ENCODE measurements at places on chromosomes 7 and 10. TPM values are rescaled to one million over a fixed set of nuclear protein-coding genes. Genes with fewer than 3 reads are reported as not detected.

TRUB1 gene
- total RNA-seq: 15.4 TPM

NEUROD6 gene
- total RNA-seq: not detected

DPYSL4 gene
- 15.0 TPM for total RNA-seq

ITPRID1 gene
- total RNA-seq: not detected

DNA sequence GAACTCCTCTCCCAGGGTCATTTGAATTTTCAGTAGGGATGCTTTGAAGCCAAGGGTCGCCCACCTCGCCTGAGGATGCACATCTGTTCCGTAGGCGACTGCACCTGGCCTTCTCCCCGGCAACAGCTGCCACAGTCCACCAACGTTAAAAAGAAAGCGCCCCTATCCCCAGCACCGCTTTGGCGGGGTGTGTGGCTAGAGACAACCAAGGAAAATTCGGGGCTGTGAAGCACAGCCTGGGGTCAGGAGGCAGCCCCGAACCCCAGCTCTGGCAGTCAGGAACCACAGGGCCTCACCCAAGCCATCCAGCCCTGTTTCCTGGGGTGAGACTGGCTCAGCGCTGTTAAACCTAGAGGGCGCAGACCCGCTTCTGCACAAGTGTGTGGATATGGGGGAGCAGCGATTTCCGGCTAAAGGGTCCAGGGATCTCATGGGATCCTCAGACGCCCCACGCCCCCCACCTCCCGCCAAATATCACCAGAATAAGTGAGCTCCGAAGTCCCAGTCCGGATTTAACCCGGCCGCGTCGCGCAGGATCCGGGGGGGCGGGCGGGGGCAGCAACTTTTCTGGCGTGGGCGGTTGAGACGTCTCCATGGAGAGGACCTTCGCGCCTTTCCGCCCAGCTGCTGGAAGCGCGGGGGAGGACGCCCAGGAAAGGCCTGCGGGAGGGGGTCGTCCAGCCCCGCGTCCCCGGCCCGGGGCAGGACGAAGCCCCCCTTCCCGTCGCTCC lies 822 bp downstream of the ZC3HAV1L start:
- DNase-seq: no peak

GRCh38 chr10:372566-372965 lies 237.3 kb downstream of the ZMYND11 start:
- no peak for DNase-seq

- no peak for DNase-seq
Measured at GRCh38 chr10:60649485-60650377, 128.5 kb upstream of the CDK1 start.

DNA sequence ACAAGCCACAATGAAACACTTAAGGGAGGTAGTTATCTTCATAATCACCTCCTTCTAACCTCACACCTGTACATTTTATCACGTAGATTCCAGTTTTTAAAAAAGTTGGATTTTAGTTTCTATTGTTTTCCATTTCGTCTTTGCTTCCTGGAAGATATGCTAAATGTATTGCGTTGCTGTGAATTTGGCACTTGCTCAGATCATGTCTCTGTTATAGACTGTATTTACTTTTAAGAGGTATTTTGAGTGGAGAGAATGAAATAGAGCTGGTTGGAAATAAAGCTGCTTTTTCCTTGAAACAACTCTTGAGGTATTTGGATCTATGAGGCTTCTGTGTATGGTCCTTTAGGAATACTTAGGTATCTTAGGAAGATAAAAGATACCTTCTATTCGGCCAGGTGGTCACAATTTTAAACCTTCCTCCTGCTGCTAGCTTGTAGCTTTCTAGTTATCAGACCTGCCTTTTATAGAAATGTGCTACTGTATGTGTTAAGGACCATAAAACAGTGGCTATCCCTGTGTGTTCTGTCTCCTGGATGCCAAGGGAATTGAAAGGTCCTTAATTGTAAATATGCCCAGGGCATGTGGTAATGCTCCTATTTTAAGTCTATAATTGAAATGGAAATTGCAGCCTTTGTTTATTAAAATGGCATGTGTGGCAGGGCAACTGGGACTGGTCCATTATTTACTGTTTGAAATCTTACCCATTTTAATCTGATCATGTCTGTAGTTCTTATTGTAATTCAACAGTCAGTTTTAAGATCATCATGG lies 147.7 kb downstream of the SND1 start:
- no peak for DNase-seq

DNA sequence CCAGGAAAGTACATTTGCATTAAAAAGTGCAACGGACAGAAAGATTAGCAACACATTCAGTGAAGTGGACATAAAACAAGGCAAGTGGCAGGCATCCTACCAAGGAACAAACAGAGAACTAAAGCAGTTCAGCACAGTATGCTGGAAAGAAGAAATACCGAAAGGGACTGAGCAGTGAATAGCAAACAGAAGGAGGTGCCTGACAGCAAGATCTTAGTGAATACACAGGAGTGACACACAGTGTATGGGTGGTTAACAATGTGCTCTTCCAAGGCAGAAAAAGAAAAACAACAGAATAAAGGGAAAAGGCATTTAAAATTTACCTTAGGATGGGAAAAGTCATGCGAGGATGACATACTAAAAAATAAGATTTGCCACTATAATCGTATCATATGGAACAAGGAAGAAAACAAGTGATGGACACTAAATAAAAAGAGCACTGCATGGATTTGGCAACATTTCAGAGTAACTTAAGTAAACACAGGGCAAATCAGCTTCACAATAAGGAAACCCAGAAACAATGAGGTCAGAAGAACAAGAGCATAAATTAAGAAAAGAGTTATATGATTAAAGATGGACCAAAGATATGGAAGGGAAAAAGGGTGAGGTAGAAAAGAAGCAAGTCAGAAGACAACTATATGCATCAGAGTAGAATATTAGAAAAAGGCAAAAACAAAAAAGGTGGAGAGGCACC lies 29.5 kb downstream of the MEST start:
- DNase-seq: no peak

DNA sequence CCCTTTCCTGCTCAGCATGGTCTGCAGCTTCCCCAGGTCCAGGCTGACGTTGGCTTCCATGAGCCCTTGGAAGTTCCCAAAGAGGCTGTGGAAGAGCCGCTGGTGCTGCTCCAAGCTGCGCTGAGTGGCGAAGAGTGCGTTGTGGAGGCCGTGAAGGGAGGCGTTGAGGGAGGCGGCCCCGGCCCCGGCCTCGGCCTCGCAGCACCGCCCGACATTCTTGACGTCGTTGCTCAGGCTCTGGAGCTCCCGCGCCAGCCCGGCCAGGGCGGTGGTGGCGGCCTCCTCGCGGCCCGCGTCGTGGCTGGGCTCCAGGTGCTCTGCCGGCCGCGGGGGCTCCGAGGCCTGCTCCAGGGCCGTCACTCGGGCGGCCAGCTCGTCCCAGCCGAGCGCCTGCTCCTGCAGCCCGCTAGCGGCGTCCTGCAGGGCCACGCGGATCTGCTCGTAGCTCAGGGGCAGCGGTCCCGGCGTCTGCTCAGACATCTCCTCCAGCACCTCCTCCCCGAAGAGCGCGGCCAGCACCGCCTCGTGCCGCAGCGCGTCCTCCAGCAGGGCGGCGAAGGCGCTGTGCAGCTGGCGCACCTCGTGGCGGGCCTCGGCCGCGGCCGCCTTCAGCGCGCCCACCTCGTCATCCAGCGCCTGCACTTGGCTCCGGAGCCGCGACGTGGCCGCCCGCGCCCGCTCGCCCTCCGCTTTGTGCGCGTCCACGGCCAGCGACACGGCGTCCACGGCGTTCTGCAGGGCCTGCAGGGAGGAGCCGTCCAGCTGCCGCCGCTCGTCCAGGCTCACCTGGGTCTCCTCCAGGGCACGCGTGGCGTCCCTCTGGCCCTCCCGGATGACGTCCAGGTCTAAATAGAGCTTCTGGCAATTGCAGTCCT lies 14.7 kb downstream of the MMRN2 start:
- DNase-seq: no peak
